Effector CD8-positive, alpha-beta T cell (primary cell): ENCODE measurements at places on chromosomes 3 and 15.

GRCh38 chr3:132317229-132317948 is at the start of gene ACP3:
ACP3 (plus strand) TSS chr3:132317407; CDS start chr3:132317457, 50 bp downstream.
- DNase-seq = no peak

DNA sequence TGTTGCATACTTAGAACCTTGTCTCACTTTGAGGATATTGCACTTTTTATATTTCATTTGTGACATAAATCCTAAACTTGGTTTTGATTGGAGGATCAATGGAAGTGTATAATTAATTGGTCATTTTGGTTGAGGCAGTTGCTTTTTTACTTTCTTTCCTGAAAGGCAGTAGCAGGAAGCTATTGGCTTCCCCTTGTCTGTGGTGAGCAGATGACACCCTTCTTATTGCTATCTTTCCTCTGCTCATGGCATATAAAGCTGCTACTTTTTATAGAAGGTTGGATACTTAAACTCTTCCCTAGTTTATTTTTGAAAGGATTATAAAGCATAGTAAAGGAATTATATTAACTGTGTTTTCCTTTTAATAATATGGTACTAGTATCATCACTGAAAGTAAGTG is 28.6 kb downstream of the FAM98B start:
- no peak for DNase-seq

- DNase-seq = no peak
Observed at GRCh38 chr3:63096248-63097058, 181.7 kb upstream of the SYNPR start.

DNA sequence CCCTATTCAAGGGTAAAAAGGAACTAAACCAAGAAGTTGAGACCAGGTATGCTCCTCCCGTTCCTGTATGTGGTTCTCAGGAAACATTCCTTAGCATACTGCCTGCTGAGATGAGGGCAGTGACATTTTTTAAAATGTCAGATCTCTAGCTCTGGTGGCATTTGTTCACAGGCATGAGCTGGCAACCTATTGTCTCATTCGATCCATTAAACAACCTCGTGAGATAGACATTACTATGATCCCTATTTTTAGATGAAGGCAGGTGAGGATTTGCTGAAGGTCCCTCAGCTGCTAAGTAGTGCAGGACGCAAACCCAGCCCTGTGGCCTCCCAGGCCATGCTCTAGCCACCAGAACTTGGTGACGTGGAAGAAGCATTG is 74.9 kb downstream of the SIDT1 start:
- no peak for DNase-seq

DNA sequence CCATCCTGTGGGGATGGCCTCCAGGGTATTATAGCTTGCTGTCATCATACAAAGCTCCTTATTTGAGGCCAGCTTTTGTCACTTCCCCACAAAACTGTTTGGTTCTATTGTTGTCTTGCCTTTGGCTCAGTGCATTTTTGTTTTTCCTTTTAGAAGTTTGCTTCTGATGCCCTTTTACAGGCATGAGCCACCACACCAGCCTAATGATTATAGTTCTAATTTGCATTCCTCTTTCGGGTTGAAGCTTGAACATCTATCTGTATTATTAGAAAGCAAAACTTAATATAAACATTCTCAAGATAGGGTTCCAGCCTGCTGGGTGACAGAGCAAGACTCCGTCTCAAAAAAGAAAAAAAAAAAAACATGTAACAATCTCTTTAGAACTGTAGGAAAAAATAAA is 39.8 kb downstream of the SMARCC1 start:
- no peak for DNase-seq

DNA sequence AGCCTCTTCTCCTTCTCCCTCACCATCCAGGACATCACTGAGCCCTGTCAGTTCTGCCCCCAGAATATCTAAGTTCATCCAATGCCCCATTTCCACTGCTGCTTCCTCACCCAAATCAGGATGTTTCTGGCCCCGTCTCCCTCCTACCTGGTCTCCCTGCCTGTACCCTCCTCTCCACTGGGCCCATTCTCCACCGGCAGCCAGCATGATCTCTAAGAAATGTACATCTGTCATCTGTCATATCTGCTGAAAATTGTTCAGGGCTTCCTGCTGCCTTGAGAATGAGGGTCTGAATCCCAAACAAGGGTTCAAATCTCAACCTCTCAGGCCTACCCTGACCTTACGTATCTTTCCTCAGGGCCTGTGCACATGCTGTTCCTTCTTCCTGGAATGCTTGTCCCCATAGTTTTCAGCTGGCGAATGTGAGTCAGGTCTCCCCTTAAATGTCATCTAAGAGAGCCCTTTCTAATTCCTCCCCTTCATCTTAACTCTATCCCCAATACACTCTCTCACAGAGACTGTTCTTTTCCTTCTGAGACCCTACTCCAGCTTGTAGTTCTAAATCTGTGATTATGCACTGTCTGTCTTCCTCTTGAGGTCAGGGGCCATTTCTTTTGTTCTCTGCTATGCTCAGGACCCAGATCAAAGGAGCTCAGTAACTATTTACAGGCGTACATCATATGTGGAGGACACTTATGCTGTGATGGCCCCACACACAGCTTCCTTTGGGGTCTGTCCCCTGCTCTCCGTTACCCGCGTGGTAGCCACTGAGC is 40.8 kb downstream of the SMAD3 start:
- DNase-seq = no peak

GRCh38 chr3:144362126-144362525 is 390.5 kb downstream of the DIPK2A start:
- no peak for DNase-seq

- no peak for DNase-seq
Observed at GRCh38 chr3:45655906-45656305, 33.3 kb upstream of the SACM1L start.

DNA sequence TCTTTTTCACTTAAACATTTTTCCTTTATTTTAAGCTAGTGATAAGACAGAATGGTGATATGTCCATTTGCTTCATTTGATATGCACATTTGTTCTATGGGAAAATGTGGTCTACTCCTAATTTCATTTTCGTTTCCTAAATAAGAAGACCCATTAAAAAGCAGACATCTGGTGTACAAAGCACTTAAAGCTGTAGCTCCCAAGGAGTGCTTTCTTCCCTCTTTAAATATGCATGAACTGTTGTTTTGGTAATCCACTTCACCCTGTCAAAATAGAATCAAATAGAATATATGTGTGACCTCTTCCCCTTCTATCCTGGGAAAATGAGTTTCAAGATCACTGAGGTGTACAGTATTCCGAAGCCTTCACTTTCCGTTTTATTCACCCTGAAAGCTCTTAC is 182.8 kb downstream of the ROBO2 start:
- DNase-seq = no peak

GRCh38 chr3:72999951-73000350 is 3.3 kb downstream of the PPP4R2 start:
- DNase-seq = no peak

DNA sequence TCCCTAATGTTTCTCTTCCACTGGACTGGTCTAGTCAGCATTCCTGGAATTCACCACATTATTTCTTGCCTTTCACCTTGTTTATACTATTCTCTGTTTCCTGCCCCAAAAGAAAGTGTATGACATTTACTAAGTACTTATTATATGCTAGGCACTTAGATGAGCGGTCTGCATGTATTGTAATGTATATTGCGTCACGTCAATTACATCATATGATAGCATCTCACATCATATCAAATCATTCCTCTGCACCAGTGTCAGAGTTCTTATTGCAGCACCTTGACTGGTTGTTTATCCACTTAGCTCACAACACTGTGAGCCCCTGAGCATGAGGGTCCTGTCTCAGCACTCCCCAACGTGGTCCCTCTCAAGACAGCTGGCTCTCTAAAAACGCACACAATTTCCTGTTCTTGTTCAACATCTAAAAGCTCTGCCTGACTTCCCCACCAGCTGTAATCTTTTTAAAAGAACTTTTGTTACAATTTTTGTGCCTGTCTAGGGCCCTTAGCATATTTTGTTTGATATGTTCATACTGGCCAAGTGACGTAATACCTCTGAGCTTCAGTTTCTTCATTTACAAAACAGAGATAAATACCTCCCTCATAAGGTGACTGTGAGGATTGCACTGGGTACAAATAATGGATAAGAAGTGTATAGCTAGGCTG is 58.8 kb downstream of the ARHGAP31 start:
- no peak for DNase-seq

- DNase-seq = no peak
Observed at GRCh38 chr15:66591322-66591862, 25.6 kb upstream of the LCTL start.

- DNase-seq = no peak
Observed at GRCh38 chr15:26771578-26772153, 1.2 kb downstream of the GABRB3 start.

- no peak for DNase-seq
Observed at GRCh38 chr3:111610189-111610588, 15.0 kb upstream of the ZBED2 start.

GRCh38 chr15:67750371-67750770 is 74.9 kb upstream of the SKOR1 start:
- no peak for DNase-seq

GRCh38 chr3:31917303-31918005 is 63.6 kb downstream of the OSBPL10 start:
- no peak for DNase-seq

DNA sequence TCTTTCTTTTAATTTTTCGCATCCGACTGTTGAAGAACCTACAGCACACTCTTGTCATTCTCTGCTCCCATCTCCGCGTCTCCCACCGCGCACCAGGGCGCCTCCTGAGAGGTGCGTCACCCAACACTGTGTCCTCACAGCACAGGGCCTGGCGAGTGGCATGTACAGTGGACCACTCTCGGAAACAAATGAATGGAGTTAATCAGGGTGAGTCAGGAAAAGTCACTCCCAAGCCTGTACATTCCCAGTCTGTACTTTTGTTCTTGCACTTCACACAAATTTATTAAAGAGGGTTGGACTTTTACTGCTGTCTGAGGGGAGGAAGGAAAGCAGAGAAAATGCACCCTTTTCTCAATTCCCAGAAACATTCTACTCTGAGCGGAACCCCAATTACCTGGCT is 625 bp downstream of the COL6A6 start:
- DNase-seq = no peak

- no peak for DNase-seq
Observed at GRCh38 chr15:51234176-51234927, 104.0 kb downstream of the CYP19A1 start.

- no peak for DNase-seq
Observed at GRCh38 chr3:54339608-54340007, 217.3 kb downstream of the CACNA2D3 start.

GRCh38 chr3:141360888-141361598 is 7.3 kb upstream of the ZBTB38 start:
- no peak for DNase-seq

GRCh38 chr3:58357402-58357801 is 24.7 kb downstream of the PXK start:
- no peak for DNase-seq

DNA sequence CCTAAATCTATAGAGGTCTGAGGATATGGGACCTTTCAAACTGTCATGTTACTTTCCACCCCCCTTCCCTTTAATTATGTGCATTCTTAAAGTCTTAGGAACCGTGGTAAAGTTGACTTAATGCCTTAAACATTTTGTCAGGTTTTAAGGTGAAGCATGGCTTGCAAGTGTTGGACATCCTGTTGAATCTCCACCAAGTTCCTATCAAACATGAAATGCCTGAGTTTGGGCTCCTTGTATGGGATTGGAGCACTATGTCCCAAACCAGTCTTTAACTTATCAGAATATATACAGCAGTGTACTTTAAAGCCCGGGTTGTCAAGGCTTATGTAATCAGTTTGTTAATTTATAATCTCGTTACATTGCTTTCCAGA is 1.1 kb downstream of the SNRK start:
- no peak for DNase-seq

- DNase-seq = no peak
Observed at GRCh38 chr3:161069511-161070251, 35.5 kb downstream of the B3GALNT1 start.

DNA sequence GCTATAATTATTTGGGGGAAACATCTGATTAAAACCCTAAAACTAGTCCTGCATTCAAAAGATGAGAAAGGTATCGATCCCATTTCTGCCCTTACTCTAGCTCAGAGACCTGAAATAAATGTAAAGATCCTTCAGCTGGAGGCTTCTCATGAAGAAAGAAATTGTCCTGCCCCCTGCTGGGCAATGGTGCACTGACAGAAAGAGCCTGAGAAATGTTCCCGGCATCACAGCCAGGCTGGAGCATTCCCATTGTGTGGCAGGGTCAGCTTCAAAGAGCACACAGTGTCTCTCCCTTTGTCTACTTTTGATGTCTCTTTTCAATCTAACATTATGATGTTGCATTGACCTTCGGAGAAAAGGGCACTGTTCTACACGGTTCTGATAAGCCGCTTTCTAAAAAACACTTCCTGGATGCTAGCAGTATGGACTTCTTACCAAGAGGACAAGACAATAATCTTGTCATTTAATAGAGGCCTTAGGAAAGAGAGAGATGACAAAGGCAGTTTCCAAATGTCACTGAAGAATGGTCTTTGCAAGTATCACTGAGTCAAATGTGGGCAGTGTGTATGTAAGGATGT is 287.5 kb downstream of the MAGI1 start:
- no peak for DNase-seq

DNA sequence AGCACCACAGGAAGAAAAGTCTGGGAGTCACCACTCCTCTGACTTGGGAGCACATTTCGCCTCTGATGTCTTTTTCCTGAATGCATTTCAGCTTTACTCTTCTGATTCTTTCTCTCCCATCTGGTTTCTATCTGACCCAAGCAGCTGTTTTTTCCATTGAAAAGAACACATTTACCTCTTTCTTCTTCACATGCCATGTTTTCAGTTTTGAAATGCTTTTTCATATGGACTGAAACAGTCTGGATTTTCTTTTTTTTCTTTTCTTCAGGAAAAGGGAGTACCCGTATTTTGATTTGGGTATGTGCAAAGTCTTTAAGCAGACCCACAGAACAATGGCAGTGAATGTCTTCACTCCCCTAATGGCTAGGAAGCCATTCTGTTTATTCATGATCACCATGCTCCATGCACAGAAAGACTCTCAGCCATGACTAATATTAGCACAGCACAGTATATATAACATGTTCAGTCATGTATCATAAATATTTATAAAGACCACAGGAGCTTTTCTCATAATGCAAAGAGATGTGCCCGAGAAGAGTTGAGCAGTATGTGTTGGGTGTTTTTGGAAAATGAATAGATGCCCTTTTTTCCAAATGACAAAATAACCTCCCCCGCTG is 82.7 kb upstream of the LRIG1 start:
- DNase-seq = no peak

DNA sequence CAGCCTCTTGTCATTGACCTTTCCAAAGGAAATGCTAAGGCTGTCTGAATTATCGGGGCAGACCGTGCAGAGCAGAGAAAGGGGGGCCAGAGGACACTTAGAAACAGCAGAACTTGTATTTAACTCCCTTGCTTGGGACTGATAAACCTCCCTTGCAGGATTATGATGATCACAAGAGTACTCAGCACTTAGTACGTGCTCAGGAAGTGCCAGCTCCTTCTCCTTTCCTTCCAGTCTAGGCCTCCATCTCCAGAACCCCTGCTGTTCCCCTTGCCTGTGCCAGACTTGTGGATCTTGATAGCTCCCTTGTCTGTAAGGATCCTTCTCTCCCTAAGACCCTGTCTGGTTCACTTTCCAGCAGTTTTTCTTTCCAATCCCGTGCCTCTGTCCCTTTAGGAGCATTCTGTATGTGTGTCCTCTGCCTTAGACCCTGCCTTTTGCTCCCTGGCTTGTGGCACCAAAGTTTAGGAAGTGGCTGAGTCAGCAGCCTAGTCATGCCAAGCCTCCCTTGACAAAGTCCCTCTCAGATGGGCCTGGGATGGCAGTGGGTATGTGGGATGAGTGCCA is 747 bp downstream of the SORD start:
- no peak for DNase-seq

- no peak for DNase-seq
Observed at GRCh38 chr3:158109295-158109803, 540 bp upstream of the RSRC1 start.

GRCh38 chr3:63207066-63207590 is 71.0 kb upstream of the SYNPR start:
- no peak for DNase-seq

GRCh38 chr3:12286927-12287726 is 1.7 kb upstream of the PPARG start:
- no peak for DNase-seq
